ENCODE measurements at places on chromosomes 7 and 10.

DNA sequence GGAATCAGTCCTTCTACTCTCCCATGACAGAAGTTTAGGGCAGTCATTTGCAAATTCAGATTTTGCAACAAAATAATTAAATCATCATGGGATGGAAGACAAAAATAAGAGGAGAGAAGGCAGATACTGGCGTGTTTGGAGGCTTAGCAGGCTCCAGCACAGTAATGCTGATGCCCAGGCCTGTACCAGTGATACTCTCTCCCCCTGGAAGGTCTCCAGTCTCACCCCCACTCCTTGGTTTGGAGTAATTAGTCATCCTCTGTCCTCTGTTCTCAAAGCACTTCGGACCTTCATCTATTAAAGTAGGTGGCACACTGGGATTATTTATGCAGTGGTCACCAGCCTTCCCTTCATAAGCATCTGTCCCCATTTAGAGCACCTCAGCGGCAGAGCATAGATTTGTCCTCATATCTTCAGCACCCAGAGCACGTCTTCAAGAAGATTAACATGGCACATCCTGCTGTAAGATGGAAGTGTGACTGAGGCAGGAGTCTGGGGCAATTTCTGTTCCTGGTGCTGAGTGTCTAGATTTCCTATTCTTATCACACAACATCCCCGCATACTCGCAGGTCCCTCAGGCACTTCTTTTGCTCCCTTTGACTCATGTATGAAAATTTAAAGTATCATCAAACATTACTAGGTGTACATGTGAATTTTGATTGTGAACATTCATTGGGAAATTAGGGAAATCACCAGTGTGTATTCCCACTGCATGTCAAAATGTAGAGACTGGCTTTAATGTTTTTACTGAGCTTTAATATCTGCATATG, 31.3 kb upstream of the TRIL start:
- no peak for DNase-seq

- DNase-seq, result no peak
Measured at GRCh38 chr7:112554591-112554990, 73.8 kb downstream of the LSMEM1 start.

- DNase-seq, result no peak
Measured at GRCh38 chr7:121503039-121503438, 106.9 kb upstream of the FAM3C start.

DNA sequence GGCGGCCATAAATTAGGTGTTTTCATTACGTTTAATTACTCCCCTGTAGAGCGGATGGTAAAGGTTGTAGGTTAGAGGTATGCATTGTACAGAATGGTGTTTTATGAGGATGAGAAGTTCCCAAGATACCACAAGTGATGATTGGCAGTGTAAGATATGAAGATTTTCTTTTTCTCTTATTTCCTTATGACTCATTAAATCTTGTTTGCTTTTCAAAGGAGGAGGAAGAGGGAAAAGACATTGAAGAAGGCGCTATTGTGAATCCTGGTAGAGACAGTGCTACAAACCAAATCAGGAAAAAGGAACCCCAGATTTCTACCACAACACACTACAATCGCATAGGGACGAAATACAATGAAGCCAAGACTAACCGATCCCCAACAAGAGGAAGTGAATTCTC, 133.9 kb downstream of the AASS start:
- DNase-seq, result no peak

DNA sequence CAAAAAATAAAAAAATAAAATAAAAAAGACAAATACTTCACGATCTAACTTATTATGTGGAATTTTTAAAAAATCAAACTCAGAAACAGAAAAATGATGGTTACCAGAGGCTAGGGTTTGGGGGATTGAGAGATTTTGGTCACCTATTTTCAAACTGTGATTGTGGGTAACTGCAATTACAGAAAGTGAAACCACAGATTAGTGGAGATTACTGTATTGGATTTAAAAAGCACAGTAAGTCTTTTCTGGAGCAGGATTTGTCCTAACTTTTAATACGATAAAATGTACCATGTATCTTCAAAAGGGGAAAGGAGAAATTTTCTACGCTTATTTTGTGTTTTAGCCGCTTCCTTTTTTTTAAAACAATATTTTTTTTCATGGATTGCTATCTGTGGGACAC, 1204.9 kb upstream of the LRRTM3 start:
- no peak for DNase-seq

DNA sequence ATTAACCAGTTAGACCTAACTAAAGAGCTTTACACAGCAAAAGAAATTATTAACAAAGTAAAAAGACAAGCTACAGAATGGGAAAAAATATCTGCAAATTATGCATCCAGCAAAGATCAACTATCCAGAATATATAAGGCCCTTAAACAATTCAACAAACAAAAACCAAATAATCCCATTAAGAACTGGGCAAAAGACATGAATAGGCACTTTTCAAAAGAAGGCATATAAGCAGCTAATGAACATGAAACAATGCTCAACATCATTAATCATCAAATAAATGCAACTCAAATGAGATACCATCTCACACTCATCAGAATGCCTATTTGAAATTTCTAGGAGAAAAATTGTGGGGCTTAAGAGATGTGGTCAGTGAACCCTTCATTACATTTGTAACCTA, 15.0 kb upstream of the DMTF1 start:
- no peak for DNase-seq

GRCh38 chr10:95395947-95396449, 105.2 kb upstream of the PDLIM1 start:
- no peak for DNase-seq

DNA sequence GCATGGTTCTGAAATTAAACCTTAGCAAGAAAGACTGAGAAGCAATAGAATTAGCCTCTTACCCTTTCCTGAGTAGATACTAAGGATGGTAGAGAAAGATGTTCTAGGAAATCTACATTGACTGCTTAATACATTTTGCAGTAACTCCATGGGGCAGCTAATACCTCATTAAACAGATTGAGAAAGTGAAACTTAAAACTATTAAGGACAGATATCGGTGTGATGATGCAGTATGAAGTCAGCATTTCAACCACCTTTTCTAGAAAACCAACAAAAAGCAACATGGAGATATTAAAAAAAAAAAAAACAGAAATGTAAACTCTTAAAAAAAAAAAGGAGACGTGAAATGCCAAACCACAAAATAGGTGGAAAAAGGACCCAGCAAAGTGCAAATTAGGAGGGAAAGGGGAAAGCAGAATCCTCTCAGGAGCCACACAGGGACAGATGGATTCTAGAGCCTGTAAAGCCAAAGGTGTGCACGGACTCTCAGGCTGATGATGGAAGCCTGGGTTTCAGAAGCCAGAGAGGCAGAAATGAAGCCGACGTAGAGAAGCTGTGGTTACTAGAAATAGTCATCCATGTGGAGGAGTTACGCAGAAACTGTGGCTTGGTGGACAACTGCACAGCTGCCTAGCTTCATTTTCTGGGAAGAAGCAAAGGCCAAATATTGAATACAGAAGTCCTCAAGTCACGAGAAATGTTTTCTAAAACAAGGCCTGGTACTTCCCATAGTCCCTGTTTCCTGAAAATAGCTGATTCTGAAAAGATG, 38.1 kb upstream of the GPR141 start:
- no peak for DNase-seq

GRCh38 chr10:124708246-124708779, 35.9 kb downstream of the FAM53B start:
- no peak for DNase-seq

DNA sequence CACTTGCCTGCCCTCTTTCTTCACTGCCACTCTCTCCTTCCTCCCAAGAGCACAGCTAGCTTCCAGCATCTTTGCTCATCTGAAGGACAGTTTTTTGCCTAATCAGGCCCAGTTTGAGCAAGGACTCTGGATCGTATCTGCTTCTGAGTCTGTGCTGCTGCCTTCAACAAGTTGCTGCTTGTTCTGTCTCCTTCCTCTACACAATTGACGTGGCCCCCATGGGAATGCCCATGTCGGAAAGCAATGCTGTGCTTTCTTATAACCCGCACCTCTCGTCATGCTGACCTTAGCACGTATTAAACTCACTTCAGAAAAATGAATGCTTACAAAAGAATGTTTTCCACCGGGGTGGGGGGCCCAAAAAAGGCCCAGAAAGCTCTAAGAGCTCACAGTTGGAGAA, 324.7 kb upstream of the C7orf33 start:
- no peak for DNase-seq

GRCh38 chr10:77583527-77583926, 54.1 kb downstream of the KCNMA1 start:
- no peak for DNase-seq

- DNase-seq, result peak; percentile 25
Measured at GRCh38 chr7:1920266-1920681, 250.2 kb downstream of the ELFN1 start.

DNA sequence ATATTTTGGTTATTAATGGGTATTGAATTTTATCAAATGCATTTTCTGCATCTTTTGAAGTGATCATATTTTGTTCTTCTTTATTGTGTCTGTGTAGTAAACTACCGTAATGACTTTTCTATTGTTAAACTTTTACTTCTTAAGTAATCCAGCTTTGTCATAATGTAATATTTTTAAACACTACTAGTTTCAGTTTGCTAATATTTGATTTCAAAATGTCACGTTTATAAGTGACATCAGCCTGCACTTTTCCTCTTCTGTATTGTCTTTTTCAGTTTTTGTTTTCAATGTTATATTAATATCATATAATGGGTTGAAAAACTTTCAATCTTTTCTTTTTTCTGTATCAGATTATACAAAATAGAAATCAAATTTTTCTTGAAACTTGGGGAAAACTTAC, 71.6 kb upstream of the ANKRD1 start:
- no peak for DNase-seq

DNA sequence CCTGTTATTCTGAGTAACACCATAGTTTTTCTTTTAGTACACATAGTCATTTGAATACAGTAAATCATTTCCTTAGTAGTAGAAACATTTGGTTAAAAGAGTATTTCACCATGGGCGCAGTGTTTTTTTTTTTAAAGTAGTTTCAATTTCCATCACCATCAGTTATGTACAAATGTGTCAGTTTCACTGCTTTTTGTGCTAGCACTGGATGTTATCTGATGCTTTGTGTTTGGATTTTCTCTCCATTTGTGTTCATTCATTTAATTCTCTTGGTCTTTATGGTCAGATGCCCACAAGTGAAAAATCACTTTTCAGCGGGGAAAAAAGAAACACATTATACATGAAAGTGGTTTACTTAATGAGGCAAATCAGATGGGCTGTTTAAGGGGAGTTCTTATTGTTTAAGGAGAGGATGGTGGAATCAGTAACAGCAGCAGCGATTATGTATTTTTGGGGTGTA, 16.0 kb upstream of the HK1 start:
- DNase-seq, result no peak

- no peak for DNase-seq
Measured at GRCh38 chr10:62394556-62395018, 20.4 kb downstream of the ZNF365 start.

DNA sequence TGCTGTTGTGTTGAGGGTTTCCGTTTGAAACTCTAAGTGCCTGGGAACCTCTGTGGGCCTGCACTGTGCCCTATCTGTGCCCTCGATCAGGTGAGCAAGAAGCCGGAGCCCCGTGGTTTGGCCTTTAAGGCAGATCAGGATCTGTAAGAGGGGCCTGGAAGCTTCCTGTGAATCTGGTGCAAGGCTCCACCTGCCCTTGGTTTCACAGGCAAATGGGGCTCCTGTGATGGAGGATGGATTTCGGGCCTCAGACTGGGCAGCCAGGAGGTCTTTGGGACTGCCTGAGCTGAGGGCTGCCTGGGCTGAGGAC, 21.6 kb downstream of the SCART1 start:
- no peak for DNase-seq

GRCh38 chr7:47227762-47228177, 354.1 kb downstream of the TNS3 start:
- no peak for DNase-seq

DNA sequence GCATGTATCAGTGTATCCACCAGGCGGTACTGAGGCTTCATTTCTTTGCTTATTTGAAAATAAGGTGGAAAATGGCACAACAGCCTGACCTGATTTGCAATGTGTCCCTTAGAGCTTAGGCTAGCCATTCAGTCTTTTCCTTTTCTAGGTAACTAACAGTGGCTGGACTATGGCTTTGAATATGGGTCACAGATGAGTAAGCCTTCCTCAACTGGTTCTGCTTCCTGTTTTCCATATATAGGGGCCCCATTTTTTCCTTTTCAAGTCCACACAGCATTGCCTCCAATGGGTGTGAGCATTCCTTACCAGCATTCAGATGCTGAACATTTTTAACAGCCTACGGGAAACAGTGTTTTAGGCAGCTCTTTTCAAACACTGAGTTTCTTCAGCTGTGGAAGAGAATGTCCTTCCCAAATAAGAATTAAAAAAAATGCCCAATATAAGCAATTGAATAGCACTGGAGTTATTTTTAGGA, 3.9 kb upstream of the ITGB1 start:
- no peak for DNase-seq

- DNase-seq, result no peak
Measured at GRCh38 chr7:105454095-105454747, 65.5 kb upstream of the SRPK2 start.

GRCh38 chr10:91884536-91884935, 24.8 kb downstream of the FGFBP3 start:
- no peak for DNase-seq

DNA sequence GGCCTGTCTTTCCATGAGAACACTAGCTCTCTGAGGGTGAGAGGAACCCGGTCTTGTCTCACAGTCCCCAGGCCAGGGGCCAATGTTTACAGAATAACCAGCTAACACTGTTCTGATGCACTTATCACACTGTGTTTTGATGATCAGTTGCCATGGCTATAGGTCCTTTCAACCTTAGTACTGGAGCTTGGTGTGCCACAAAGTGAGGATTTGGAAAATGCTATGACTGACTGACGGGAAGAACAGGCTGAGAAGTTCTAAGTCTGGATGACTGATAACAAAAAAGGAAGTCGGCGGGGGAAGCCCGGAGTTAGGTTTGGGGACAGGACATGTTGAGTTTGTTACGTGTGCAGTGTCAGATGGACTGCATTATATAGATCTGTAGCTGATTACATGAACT, 141.8 kb downstream of the CTTNBP2 start:
- no peak for DNase-seq

GRCh38 chr7:1412322-1413261, 46.7 kb downstream of the MICALL2 start:
- peak; percentile 84 for DNase-seq

DNA sequence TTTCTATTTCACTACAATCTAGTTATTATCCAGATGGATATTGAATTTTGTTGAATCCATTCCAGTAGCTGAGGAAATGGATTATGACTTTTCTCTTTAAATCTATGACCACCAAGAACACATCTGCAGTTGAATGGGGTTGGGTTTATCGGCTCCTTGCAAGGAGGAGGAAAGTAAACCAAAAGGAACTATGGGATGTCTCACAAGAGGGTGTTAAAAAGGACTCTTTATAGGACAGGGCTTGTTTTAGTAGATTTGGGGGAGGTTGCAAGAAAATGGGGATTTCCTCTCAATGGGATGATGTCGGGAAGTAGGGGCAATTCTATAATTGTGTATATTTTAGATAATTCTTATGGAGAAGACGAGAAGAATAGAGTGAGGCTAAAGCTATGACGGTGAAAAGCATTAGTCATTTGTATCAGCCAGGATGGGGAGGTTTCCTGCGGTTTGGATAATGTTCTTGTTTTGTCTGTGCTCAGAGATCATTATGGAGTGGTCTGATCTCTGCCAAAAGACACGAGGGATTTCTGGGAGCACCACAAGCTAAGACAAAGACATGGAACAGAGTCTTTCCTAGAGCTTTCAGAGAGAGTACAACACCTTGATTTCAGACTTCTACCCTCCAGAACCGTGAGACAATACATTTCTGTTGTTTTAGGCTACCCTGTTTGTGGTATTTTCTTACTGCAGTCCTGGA, 5.3 kb upstream of the LRRC61 start:
- no peak for DNase-seq

- no peak for DNase-seq
Measured at GRCh38 chr7:108308903-108309302, 147.3 kb downstream of the NRCAM start.

- no peak for DNase-seq
Measured at GRCh38 chr10:76073524-76073923, 642.1 kb downstream of the LRMDA start.

All from stimulated activated CD4-positive, alpha-beta T cell treated with anti-CD3 and anti-CD28 coated beads, TNF-alpha, amount 100 ng/mL, for 24 hours (primary cell).